ENCODE measurements at places on chromosomes 6 and 20.

DNA sequence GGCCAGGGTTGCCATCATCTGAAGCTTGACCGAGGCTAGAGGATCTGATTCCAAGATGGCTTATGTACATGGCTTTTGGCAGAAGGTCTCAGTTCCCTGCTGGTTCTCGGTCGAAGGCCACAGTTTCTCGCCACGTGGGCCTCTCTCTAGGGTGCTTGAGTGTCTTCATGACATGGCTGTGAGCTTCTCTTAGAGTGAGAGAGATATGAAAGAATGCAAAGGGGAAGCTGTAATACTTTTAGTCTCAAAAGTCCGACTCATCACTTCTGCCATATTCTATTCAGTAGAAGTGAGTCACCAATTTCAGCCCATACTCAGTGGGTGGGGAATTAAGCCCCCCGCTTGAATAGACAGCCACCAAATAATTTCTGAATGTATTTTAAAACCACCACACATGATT is 94.2 kb downstream of the UTRN start:
- DNase-seq: no peak

DNA sequence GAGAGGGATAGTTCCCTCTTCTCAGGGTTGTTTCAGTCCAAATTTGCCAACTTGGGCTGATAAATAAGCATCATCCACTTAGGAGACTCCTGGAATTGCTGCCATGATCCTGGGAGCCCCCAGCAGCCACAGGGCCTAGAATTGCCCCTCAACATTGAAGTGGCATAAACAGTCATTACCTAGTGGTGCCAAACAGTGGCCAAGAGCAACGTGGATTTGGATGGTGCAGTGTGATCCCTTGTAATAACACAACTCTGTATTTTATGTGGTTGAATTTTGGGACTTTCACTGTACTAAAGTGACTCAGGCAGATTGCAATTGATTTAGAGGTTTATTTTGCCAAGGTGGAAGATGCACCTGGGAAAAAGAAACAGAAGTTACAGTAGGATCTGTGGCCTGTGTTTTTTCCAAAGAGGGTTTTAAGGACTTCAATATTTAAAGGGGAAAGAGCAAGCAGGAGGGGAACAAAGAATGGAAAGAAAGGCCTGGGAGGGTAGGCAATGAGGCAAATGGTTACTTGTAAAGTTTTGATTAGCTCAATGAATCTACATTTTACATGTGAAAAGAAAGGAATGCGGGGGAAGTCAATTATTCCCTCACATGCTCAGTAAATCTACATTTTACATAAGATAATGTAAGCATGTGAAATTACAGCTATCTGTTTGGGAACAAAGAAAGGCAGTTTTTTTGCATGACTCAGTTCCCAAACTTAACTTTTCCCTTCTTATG is 168.0 kb upstream of the NOX3 start:
- no peak for DNase-seq

- DNase-seq: no peak
These were observed 21.3 kb downstream of the MAN1A1 start for GRCh38 chr6:119328254-119328653.

DNA sequence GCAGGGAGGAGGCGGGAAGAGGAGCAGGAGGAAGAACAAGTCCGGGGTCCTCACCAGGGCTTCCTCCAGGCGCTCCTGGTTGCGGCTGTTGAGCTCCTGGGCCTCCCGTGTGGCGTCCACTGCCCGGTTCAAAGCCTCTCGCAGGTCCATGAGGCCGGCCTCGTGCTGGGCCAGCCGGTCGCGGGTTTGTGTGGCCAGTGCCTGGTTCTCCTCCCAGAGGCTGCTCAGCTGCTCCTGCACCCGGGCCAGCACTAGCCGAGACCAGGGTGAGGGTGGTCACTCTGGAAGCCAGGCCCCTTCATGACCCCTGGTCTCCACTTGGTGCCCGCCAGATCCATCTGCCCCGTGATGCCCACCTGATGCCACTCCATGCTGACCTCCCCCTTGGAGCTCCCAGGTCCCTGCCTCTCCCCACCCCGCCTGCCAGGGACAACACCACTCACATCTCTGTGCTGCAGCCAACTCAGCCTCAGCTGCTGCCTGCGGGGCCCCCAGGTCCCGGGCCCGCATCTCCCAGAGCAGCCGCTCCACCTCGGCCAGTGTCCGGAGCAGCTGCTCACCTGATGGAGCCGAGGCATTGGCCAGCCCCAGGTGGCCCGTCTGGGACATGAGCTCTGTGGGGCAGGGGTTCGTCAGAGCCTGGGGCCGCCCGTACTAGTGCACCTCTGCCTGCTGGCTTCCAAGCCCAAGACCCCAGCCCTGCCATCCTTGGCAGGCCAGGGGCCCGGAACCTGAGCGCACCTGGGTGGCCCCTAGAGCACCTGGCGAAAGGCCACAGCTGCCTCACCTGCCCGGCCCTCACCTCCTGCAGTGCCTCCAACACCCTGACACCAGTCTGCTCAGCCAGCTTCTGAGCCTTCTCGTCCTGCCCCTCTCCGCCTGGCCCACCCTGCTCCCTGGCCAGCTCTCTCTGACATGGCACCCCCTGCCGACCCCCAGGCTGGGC is 15.9 kb downstream of the ADRM1 start:
- no peak for DNase-seq

DNA sequence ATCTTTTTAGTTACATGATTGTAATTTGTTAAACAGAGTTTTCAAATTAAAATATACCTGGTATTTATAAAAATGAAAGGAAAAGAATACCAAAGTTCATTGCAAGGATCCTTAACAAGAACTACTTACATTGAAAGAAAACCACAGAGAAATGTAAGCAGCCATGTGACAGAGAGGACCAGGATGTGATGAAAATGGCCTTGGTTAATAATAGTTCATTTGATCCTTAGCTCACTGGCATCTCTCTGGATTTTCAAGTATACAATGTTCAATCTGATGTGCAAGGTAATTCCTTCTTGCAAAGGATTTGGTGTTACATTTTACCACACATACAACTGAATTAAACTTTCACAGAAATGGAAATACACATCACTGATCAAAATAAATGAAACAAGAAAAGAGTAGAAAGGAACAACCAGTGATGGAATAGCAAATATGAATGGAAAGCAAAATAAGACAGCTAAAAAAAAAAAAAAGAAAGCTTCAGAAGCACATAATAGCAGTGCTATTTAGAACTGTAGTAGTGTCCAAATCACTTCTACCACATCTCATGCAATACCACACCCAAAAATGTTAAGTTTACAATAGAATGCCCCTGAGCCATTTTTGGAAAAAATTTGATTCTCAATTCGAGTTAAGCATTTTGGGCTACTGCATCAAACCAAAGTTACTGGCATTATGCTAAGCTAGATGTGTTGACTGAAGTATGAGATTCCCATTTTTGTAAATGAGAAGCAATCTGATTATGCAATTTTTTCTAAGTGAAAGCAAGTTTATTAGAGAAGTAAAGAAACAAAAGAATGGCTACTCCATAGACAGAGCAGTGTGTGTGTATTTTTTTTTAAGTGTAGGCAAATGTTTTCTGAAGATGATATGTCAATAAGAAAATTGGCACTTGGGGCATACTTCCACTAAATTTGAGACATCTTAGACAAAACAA is 22.6 kb upstream of the HLA-A start:
- no peak for DNase-seq

- DNase-seq: no peak
These were observed 70.0 kb downstream of the CD109 start for GRCh38 chr6:73766040-73766439.

DNA sequence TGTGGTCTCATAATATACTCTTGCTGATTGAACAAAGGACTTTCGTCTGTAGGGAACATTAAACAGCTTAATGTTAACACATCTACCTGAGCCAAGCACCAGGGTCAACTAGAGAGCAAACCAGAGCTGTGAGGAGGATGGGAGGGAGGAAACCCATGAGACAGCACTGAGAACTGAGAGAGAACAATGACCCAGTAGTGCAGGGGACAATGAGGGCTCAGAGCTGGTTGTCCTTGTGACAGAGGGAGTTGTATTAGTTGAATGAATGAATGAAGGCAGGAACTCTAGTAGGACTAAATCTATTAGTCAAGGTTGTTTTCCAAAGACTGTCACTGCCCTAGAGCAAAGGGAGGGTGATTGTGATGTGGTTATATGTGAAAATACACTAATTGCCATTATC is 28.2 kb upstream of the GSTA4 start:
- no peak for DNase-seq

GRCh38 chr6:44157152-44157521 is 1.5 kb upstream of the CAPN11 start:
- DNase-seq: no peak

GRCh38 chr6:166525567-166525966 is 60.9 kb downstream of the RAMACL start:
- no peak for DNase-seq

GRCh38 chr6:167399051-167399387 is 74.1 kb downstream of the TTLL2 start:
- no peak for DNase-seq

- peak; percentile 90 for DNase-seq
These were observed 304.1 kb downstream of the CDH4 start for GRCh38 chr20:61556111-61556510.

DNA sequence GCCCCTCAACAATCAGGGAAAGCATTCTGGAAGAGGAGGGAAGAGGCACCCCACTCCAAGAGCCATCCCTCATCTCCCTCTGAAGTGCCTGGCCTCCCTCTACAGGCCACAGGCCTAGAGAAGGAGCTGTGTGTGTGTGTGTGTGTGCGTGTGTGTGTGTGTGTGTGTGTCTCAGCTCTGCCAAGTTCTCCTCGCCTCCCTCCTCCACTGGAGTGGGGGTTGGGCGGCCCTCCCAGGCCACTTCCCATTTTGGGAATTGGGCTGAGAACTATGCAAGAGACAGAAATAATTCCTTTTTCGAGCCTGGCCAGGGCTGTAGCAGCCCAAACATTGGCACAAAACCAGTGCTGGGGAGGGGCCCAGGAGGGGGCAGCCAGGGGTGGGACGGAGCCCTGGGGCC is 35.7 kb downstream of the KCNB1 start:
- DNase-seq: no peak

- DNase-seq: peak; percentile 57
These were observed 18.4 kb downstream of the TTK start for GRCh38 chr6:80022803-80023202.

DNA sequence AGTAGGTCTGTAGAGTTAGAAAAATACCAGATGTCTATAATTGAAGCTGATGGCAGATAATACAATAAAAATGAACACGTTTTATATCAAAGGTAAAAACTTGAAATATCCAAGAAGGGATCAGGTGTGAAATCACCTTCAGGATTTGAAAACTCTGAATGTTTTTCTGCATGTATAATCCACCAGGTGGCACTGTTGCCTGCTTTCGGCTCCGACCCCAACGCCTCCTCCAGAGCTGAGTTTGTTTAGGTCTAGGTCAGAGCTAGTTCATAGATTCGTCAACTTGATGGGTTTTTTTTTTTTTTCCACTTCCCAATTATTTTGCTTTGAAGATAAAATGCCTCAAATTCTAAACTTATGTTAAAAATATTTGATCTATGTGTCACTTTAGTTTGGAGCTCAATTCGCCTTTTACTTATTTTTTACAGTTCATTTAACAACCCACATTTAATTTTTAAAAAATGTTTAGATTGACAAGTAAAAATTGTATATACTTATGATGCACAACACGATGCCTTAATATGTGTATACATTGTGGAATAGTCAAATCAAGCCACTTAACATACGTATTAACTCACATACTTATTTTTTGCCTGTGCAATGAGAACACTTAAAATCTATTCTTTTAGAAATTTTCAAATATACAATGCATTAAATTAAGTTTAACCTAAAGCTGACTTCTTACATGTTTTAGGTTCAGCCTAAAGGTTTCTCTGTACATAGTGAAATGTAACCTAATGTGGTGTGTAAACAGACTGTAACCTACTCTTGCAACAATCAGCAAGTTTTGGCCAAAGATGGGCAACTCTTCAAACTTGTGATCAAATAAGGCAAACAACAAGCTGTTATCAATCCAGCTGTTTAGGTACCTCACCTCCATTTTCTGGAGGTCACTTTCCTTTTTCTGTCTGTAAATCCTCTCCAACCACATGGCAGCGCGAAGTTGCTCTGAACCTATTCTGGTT is 39.4 kb upstream of the ENPP4 start:
- DNase-seq: peak; percentile 36

DNA sequence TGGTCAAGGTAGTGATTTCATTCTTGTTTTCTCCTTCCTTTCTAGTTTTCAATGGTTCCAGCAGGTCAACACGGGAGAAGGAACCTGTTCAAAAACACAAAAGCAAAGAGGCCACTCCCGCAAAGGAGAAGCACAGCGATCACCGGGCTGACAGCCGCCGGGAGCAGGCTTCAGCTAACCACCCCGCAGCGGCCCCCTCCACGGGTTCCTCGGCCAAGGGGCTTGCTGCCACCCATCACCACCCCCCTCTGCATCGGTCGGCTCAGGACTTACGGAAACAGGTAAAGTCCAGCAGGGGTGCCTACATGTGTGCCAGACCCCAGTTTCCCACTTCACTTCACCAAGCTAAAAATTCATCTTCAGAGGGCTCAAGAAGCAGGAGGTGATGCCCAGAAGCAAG is 175.6 kb downstream of the DTNBP1 start:
- DNase-seq: no peak

- peak; percentile 12 for DNase-seq
These were observed 188.2 kb downstream of the SIM1 start for GRCh38 chr6:100276311-100277057.

DNA sequence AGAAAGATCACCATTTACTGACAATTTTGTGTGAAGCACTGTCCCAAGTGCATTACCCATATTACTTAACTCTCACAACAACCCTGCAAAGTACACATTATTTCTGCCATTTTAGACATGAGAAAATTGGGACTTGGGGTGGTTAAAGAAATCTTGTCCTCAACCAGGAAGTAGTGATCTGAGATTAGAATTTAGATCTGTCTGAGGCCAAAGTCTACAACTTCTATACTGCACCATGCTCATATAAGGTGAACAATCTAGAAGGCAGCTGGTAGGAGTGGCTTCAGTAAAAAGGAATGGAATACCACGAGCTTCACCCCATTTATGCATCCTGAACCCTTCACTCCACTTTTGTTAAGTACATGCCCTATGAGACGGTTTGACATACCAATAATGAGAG is 87.6 kb downstream of the QRSL1 start:
- DNase-seq: no peak

- DNase-seq: no peak
These were observed 185.1 kb downstream of the SMOC2 start for GRCh38 chr6:168626046-168626602.

GRCh38 chr6:145319605-145320004 is 415.7 kb downstream of the EPM2A start:
- DNase-seq: no peak

GRCh38 chr6:121873595-121873994 is 438.1 kb downstream of the GJA1 start:
- DNase-seq: no peak

- no peak for DNase-seq
These were observed 737.8 kb upstream of the MAP3K7 start for GRCh38 chr6:91324711-91325110.

DNA sequence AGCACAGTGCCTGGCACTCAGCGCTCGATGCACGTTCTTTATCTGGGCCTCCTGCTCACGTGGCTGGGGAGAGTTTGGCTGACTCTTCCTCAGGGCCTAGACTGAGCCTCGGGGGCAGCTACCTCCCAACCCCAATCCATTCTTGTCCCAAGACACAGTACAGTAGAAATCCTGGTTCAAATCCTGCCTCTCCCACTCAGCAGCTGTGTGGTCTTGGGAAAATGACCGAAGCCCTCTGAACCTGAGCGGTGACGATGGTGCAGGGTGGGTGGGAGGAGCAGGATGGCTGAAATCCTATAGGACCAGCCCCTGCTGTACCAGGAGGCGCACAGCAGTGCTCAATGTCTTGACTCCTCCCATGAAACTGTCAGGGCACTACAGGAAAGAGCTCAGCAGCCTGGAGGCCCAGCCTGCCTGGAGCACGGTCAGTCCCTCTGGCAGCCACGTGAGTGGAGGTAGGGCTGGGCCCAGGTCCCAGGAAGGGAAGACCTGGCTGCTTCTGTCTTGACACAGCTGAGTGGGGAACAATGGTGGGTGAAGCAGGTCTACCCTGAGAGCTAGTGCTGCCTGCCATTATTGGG is 31.5 kb downstream of the PDRG1 start:
- DNase-seq: no peak

Measured in A172 (cell line).